T-helper 2 cell treated with Interferon-gamma antibody and Interleukin-4, amounts not matched to agents 5 μg/mL and 100 μg/mL, for 36 hours (primary cell): ENCODE measurements at places on chromosomes 6 and 20.

- DNase-seq: no peak
These were observed 16.8 kb downstream of the SRSF3 start for GRCh38 chr6:36610956-36611336.

DNA sequence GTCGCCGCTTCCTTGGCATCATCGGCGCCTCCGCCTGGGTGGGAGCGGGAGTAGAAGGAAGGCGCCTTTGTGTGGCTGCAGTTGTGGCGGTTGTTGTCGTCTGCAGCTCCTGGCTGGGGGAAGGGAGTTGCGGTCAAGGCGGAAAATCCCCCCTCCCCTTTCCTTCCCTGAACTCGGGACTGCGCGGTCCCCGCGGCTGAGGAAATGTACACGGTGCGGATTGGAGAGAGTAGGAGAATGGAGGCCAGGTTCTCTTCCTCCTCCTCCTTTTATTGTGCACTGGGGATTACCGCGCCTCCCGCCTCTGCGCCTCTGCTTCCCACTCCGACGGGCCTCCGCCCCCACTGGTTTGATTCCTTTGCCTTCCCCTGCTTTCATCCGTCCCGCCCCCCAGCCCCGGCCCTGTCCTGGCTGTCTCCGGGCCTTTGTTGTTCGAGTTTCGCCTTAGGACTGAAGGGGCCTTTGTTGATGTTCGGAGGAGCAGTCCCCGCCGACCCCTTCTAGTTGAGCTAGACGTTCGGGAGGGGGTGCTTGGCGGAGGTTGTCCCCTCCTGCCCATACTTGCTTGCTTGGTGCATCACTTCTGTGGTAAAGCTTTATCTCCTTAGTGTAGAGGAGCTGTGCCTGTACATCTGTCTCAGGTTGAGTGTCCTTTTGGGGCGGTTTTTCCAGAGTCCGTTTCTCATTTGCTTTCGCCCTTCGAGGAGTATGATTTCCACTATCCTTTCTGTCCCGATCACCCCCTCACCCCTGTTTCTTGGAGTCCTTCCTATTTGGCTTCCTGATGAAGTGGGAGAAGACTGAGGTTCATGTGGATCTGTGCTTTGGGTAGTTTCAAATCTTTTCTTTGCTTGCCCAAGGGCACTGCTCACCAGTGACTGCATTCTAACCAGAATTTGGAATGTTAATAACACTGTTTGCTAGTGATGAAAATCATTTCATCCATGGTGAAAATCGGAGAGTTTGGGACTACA lies 764 bp downstream of the ZNF292 start:
- peak; percentile 65 for DNase-seq

GRCh38 chr20:37053230-37053950 lies 42.4 kb downstream of the RBL1 start:
- DNase-seq: no peak

GRCh38 chr20:59207742-59208357 lies 44.2 kb downstream of the ZNF831 start:
- DNase-seq: peak; percentile 58

- DNase-seq: no peak
These were observed 317.5 kb downstream of the HIVEP2 start for GRCh38 chr6:142627474-142627873.

DNA sequence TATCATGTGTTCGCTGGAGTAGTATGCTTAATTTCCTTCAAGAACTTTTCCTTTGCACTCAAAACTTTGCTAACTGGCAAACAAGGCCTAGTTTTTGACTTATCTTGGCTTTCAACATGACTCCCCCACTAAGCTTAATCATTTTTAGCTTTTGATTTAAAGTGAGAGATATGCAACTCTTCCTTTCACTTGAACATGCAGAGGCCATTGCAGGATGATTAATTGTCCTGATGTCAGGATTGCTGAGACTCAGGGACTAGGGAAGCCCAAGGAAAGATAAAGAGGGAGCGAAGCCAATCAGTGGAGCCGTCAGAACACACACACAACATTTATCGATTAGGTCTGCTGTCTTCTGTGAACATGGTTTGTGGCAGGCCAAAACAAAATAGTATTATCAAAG lies 491.4 kb downstream of the CBLN4 start:
- DNase-seq: no peak

DNA sequence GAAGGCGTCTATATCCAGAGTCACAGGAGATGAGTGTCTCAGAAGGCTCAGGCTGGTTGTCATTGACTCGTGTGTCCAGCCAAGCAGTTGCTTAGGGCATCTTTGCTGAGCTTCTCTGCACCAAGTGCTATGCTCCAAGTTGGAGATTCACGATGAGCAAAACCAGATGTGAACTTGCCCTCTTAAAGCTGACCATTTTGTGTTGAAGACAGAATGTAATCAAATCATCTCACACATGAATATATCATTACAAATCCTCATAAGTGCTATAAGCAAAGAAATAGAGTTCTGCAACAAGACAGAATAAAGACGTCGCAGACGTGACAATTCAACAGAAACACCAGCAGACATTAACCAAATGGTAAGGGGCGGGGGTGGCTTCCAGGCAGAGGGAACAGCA lies 103.9 kb downstream of the ALDH8A1 start:
- no peak for DNase-seq

- DNase-seq: no peak
These were observed 287.6 kb upstream of the SOX4 start for GRCh38 chr6:21305893-21306332.

DNA sequence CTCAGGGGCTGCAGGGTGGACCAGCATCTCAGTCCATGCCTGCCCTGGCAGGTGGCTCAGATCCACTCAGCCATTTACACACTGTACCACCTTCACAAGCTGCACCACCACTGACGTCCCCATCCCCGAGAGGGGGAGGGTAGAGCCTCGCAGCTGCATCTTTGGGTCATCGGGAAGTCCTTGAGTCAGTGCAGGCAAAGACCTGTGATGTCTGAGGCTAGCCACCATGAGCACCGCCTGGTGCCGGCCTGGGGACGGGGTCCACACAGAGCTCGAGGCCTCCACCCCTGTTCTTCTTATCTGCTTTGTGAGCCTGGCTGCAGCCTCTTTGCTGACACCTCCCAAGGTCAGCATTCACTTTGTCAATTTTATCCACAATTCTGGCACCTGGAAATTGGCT lies 141.4 kb downstream of the PHACTR3 start:
- no peak for DNase-seq

DNA sequence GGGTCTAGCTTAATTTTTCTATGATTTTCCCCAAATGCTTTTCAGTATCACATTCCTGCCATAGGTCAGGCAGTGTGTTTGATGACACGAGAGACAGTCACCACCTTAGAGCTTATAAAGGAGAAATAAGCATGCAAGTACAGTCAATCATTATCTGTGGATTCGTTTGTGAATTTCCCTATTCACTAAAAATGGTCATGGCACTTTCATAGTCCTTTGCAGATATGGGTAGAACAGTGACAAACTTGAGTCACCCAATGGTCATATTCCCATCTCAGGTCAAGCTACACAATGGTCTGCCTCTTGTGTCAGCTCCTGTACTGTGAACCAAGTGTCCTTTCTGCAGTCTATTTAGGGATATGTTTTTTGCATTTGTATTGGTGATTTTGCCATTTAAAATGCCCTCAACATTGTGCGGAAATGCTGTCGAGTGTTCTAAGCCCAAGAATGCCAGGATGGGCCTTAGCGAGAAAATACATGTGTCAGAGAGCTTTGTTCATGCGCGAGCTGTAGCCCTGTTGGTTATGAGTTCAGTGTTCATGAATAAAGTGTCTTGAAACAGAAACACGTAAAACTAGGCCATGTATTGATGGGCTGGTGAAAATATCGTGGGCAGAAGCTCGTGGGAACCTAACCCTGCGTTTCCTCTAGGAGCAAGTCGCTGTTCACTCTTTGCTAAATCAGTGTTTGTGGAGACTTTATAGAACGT lies 19.8 kb downstream of the SUMO4 start:
- DNase-seq: no peak

- DNase-seq: no peak
These were observed 83.5 kb upstream of the SLC22A23 start for GRCh38 chr6:3540253-3540820.

- no peak for DNase-seq
These were observed 273.4 kb downstream of the MEI4 start for GRCh38 chr6:77926198-77926751.

- no peak for DNase-seq
These were observed 22.6 kb upstream of the SIRPA start for GRCh38 chr20:1872459-1873097.

GRCh38 chr6:2102316-2102883 lies 143.0 kb downstream of the GMDS start:
- DNase-seq: no peak

DNA sequence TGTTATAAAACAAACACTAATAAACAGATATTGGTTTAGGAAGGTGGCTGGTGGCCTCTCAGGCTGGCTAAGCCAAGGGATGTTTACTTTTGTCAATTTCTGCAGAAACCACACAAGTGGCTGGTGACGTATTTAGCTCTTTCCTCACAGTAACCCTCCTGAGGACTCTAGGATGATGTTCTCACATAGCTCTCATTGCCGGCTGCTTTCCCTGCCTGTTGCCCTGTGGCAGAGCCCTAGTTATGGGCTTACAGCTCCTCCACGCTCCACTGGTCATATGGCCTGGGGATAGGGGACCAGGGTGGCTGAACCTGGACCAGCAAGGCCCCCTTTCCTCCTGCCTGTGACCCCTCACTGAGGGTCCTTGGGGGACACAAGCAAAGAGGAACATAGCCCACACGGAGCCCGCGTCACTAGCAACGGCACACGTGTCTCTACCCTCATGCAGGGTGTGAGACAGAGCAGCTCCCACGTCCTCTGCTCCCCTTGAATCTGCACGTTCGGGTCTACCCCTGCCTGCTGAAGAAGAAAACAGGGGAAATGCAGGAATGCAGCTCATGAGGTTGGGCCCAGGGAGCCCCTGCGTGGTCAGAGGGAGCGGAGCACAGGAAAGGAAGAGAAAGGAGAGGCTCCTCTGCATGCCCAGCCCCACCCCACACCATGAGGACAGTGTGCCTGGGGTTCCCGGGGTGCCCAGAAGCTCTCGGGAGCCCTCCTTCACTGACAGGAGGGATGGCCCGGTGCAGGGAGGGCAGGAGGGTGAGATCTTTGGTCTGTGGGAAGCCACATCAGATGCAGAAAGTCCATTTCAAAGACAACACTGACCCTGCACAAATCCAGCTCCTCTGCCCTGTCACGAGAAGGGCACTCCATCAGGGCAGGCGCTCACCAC lies 13.9 kb downstream of the RAMACL start:
- DNase-seq: no peak

GRCh38 chr20:14622796-14623195 lies 285.4 kb upstream of the FLRT3 start:
- DNase-seq: no peak

- no peak for DNase-seq
These were observed 7.4 kb upstream of the COX4I2 start for GRCh38 chr20:31630187-31630790.

GRCh38 chr6:11126876-11127275 lies 15.4 kb upstream of the ERVFRD-1 start:
- DNase-seq: no peak

- no peak for DNase-seq
These were observed 2.5 kb downstream of the OVOL2 start for GRCh38 chr20:18055261-18055660.

- DNase-seq: no peak
These were observed 273.1 kb downstream of the HAO1 start for GRCh38 chr20:7667194-7667593.

DNA sequence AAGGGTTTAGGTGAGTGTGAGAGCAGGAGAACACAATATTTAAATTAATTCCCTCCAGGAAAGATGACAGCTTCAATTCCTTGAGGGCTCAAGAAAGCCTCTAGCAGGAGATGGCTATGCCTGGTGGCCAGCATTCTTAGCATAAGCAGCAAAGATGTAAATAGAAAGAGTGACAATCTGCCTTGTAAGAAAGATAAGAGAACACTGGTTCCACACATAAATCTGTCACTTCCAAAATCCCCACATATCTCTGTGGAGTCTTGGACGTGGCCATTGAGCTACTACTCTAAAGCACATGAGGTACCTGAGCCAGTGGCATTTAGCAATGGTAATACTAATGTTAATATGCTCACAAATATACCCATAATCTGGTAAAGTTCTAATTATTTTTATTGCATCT lies 29.2 kb downstream of the DEFB114 start:
- no peak for DNase-seq

DNA sequence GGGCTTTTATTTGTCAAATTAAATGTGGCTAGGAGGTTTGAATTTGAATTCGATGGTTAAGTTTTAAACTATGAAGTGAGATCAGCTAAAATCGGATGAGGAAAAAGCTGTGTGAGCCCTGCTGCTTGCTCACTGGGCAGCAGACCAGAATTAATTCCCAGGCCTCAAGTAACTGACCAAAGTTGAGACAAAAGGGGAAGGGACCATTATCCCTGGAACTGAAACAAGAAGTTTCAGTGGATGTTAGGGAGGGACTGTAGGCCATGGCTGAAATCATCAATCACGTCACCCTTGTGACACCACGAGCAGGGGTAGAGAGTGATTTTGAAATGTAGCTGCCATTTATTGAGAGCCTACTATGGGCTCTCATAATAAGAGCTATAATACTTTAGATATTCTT lies 7.0 kb upstream of the PRSS35 start:
- DNase-seq: no peak

DNA sequence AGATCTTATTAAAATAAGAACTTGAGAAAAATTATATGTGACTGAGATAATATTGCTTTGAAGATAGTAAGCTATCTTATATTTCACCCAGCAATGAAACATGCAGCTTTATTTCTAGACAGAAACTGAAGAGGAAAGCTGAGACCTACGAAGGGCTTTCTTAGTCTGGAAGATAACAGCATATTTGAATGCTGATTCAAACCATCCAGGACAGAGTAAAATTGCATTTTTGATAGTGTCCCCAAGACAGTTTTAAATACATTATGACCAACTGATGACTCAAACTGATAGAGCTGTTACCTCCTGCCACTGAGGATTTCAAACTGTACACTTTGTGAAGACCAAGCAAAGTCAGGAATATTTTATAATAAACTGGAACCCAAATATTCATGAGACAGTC lies 409.6 kb downstream of the GRIK2 start:
- no peak for DNase-seq

GRCh38 chr6:29953001-29953441 lies 10.7 kb downstream of the HLA-A start:
- no peak for DNase-seq

DNA sequence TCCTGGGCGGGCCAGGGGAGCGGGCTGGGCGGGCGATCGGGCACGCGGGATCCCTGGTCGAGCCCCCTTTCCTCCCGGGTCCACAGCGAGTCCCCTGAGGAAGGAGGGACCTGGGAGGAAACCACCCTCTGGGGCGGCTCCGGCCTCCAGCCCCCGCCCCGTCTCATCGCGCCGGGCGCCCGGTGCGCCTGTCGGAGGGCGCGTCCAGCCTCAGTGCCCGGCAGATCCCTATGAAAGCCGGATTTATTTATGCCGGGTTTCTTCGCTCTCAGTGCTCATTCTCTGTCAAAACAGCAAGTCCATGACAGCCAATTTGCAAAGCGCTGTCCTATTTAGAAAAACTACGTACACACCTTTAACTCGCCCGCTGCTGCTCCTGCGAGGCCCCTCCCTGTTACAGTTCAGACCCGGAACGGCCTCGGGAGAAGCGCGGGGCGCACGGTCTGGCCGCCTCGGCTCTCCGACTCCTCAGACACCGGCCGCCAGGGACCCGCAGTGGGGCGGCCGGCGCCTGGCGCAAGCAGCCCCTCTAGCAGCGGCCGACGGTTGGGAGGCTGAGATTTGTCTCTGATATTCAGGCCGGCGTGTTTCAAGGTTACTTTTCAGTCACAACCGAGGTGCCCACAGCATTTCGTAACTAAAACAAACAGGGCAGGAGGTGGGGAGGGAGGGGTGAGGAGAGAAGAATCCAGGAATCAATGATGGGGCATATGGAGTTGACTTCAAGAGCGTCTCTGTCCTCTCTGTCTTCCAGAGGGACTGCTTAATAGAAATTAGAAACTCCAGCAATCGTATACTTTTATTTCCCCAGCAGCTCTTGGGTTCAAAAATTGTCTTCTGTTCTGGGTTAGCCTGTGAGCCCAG lies 782 bp upstream of the FOXA2 start:
- DNase-seq: no peak
